ENCODE measurements at places on chromosomes 5 and 9. TPM values are rescaled to one million over a fixed set of nuclear protein-coding genes. Genes with fewer than 3 reads are reported as not detected.

- no peaks in the 10 kb centered on the region for H3K36me3 ChIP-seq
- no peak overlapping the region for H3K27ac ChIP-seq
- H3K4me1 ChIP-seq = peaks cover 14% of the 10 kb centered on the region
Measured at GRCh38 chr5:71786337-71787055, 67.4 kb downstream of the CARTPT start.

DNA sequence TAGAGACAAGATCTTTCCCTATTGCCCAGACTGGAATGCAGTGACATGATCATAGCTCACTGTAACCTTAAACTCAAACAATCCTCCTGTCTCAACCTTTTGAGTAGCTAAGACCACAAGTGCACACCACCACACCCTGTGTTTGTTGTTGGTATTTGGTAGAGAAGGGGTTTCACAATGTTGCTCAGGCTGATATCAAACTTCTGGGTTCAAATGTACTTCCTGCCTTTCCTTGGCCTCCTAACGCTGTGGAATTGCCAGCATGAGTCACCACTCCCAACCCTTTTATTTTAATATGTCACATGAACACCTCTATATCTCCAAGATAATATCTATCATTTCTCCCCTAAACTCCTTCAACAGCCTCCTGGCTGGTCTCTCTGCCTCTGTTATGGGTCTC is 719.0 kb downstream of the PTPRD start:
- no peaks in the 10 kb centered on the region for H3K27me3 ChIP-seq
- H3K27ac ChIP-seq = no peak overlapping the region
- no peak overlapping the region for H3K4me3 ChIP-seq
- H3K4me1 ChIP-seq = no peaks in the 10 kb centered on the region
- no peaks in the 10 kb centered on the region for H3K36me3 ChIP-seq

GRCh38 chr5:109028608-109029299 is 281.1 kb downstream of the FER start:
- DNase-seq = no peak
- no peak overlapping the region for H3K27ac ChIP-seq
- H3K4me3 ChIP-seq = no peak overlapping the region

- H3K4me1 ChIP-seq = no peaks in the 10 kb centered on the region
- no peaks in the 10 kb centered on the region for H3K27me3 ChIP-seq
- no peak overlapping the region for H3K27ac ChIP-seq
- H3K36me3 ChIP-seq = no peaks in the 10 kb centered on the region
Measured at GRCh38 chr5:15687401-15687800, 187.4 kb downstream of the FBXL7 start.

- peaks cover under 1% of the 10 kb centered on the region for H3K36me3 ChIP-seq
- DNase-seq = no peak
Measured at GRCh38 chr9:129934780-129935179, 99.5 kb downstream of the USP20 start.

GRCh38 chr9:106883626-106884190 is 20.7 kb downstream of the ZNF462 start:
- no peak for DNase-seq
- H3K36me3 ChIP-seq = no peaks in the 10 kb centered on the region
- peaks cover 54% of the 10 kb centered on the region for H3K4me1 ChIP-seq
- no peak overlapping the region for H3K27ac ChIP-seq

GRCh38 chr5:67728326-67728890 is 487.1 kb upstream of the PIK3R1 start:
- DNase-seq = no peak
- peaks cover 23% of the 10 kb centered on the region for H3K4me1 ChIP-seq
- no peak overlapping the region for H3K27ac ChIP-seq
- no peak overlapping the region for H3K4me3 ChIP-seq

DNA sequence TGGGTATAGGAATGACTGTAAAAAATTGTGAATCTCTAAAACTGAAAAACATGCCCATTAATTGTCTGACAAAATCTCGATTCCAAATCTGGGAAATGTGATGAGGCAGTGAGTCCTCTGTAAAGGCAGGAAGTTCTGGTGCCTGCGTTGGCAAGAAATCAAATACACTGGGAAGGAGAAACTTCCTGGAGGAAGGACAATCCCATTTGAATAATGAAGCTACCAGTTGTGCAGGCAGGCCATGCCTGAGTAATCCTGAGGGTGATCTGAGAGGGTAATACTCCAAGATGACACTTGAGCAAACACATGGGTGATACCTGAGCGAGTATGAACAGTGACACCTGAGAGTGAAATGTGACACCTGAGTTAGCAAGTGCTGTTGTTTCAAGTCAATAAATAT is 49.7 kb downstream of the KIF24 start:
- H3K4me1 ChIP-seq = no peaks in the 10 kb centered on the region
- H3K36me3 ChIP-seq = no peaks in the 10 kb centered on the region
- H3K27me3 ChIP-seq = no peaks in the 10 kb centered on the region

DNA sequence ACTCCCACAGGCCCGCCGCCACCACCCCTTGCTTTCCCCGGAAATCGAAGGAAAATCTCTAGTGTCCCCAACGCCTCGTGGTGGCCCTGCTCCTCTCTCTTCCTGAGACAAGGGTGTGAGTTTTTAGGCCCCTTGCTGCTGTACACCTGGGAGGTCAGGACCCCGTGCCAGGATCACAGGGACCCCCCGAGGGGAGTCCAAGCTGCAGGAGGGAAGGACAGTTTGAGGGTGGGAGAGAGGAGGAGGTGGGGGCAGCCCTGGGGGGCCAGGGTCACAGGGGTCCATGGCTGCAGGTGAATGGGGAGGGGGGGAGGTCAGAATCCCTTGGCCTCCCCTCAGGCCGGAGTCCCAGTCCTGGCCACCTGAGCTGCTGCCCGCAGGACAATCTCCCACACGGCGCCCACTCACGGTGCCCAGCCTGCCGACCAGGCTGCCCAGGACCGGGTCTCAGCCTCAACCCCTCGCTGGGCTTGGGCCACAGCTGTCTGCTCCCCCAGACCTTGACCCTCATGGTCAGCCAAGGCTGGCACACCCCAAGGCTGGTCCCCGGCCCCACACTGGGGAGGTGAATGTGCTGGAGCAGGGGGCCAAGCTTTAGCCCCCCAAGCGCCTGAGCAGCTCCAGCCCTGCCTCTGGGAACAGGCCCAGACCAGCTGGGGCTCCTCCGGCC is 19.9 kb downstream of the TPPP start:
- H3K4me1 ChIP-seq = peaks cover 43% of the 10 kb centered on the region
- H3K27ac ChIP-seq = peak overlapping the region; percentile 67
- DNase-seq = peak; percentile 63
- H3K4me3 ChIP-seq = no peak overlapping the region

- peaks cover 87% of the 10 kb centered on the region for H3K4me1 ChIP-seq
- H3K27me3 ChIP-seq = no peaks in the 10 kb centered on the region
- no peak overlapping the region for H3K4me3 ChIP-seq
- H3K27ac ChIP-seq = peak overlapping the region; percentile 32
Measured at GRCh38 chr9:124291801-124292396, 34.1 kb downstream of the NEK6 start.

DNA sequence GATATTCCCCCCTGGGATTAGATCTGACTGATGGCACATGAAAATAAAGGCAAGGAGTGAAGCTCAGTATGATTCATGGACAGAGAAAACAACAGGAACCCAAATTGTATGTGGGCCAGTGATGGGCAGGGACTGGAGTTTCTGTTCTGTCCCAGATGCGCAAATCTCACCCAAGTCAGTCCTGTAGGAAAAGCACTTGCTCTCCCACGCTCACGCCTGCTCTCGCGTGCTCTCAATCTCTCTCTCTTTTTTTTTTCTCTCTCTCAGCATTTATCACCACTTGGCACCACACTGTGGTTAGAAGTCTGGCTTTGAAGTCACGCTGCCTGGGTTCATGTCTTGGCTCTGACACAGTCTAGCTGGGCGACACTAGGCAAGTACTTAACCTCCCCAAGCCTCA is 106.5 kb upstream of the LRRTM2 start:
- no peaks in the 10 kb centered on the region for H3K36me3 ChIP-seq
- no peak for DNase-seq
- no peaks in the 10 kb centered on the region for H3K4me1 ChIP-seq
- H3K27me3 ChIP-seq = no peaks in the 10 kb centered on the region
- no peak overlapping the region for H3K27ac ChIP-seq

DNA sequence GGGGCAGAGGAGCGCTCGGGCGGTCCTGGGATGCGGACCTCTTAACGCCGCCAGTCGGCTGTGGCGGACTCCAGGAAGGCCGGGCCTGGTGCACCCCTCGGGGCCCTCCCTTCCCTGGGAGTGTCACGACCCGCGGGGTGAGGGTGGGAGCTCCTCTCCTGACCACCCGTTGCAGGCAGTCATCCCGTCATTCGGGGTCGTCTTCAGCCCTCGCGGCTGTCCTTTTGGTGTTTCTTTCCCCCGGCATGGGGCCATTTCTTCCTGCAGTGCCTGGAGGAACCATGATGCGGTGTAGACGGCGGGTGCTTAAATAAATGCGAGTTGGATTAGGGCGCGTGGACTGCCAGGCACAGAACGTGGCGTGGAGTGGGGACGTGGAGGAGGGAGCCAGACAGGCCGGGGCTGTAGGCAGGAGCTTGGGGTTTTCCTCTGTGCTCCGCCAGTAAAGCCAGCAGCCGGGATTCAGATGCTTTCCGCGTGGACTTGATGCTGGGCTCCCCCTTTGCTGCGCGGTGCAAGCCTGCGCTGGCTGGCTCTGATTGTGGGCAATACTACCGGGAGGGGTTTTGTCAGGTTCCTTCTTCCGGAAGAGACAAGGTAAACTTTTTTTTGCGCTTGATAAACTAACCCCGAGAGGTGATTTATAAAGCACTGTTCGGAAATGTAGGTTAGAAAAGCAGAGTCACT is 868 bp downstream of the KDM4C start:
- H3K4me3 ChIP-seq = peak overlapping the region; percentile 74
- DNase-seq = peak; percentile 80
- peak overlapping the region; percentile 95 for H3K27ac ChIP-seq
- H3K27me3 ChIP-seq = no peaks in the 10 kb centered on the region
- no peaks in the 10 kb centered on the region for H3K36me3 ChIP-seq
- H3K4me1 ChIP-seq = no peaks in the 10 kb centered on the region

DNA sequence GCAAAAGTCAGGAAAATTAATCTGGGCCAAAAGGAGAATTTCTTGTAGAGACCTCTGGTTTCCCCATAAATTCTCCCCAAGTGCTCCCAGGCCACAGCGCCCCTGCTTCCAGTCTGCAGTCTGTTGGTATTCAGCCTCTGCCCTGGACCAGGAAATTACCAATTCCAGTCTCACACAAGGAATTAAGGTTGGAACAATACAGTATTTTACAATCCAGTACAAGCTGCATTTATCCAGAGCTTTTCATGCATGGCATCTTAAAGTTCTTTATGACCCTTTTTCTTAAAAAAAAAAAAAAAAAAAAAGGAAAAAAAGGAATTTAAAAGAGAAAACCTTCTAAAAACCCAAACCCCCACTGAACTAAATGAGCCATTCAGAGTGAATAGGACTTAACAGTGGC is 139.6 kb upstream of the RANBP3L start:
- no peak for DNase-seq
- no peak overlapping the region for H3K4me3 ChIP-seq
- H3K4me1 ChIP-seq = no peaks in the 10 kb centered on the region

- H3K36me3 ChIP-seq = no peaks in the 10 kb centered on the region
- no peak for DNase-seq
- no peaks in the 10 kb centered on the region for H3K4me1 ChIP-seq
- no peak overlapping the region for H3K4me3 ChIP-seq
Measured at GRCh38 chr5:88248743-88249540, 19.7 kb downstream of the TMEM161B start.

- no peaks in the 10 kb centered on the region for H3K36me3 ChIP-seq
- H3K4me1 ChIP-seq = peaks cover 4% of the 10 kb centered on the region
- no peaks in the 10 kb centered on the region for H3K27me3 ChIP-seq
- no peak for DNase-seq
- H3K4me3 ChIP-seq = no peak overlapping the region
- H3K27ac ChIP-seq = no peak overlapping the region
Measured at GRCh38 chr5:83956386-83956785, 235.7 kb upstream of the HAPLN1 start.

- H3K27me3 ChIP-seq = no peaks in the 10 kb centered on the region
- H3K4me3 ChIP-seq = no peak overlapping the region
- no peaks in the 10 kb centered on the region for H3K36me3 ChIP-seq
- peaks cover 15% of the 10 kb centered on the region for H3K4me1 ChIP-seq
- DNase-seq = no peak
Measured at GRCh38 chr9:127629468-127630081, 17.5 kb downstream of the STXBP1 start.

DNA sequence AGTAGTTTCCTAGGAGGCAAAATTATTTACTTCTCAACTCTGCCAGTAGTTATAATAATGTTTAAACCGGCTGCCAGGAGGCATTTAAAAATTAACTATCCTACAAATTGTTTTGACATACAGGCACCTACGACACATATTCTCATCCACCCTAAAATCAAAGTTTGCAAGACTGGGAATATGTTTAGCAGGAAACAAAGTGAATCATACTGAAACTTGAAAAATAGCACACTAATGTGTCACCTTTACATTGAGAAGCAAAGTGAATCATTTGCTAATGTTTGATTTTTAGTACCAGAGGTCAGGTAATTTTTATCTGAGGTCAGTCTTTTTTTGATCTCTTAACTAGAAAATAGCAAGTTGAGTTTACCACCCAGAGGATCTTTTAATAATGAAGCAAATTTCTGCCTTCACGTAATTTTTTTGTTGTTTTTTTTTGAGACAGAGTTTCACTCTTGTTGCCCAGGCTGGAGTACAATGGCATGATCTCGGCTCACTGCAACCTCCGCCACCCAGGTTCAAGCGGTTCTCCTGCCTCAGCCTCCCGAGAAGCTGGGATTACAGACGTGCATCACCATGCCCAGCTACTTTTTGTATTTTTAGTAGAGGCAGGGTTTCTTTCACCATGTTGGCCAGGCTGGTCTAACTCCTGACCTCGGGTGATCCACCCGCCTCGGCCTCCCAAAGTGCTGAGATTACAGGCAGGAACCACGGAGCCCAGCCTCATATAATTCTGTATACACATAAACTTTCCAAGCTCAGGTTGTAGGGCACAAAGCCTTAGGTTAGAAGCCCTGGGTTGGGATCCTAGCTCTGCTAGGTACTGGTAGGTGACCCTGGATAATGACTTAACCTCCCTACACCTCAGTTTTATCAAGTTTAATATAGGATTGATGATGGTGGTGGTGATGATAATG is 124.3 kb downstream of the UGCG start:
- DNase-seq = no peak
- H3K4me1 ChIP-seq = no peaks in the 10 kb centered on the region
- no peaks in the 10 kb centered on the region for H3K27me3 ChIP-seq
- peak overlapping the region; percentile 26 for H3K27ac ChIP-seq

Gene PLPP7
- 19.0 TPM for total RNA-seq

Gene GALNT12
- 15.3 TPM for total RNA-seq

Gene NPR3
- total RNA-seq = 11.4 TPM

Gene ITK
- total RNA-seq = 1.1 TPM

Gene PCDHA9
- 0.66 TPM for total RNA-seq

Gene C5orf52
- total RNA-seq = not detected
